ENCODE measurements at places on chromosomes 7 and 10.

DNA sequence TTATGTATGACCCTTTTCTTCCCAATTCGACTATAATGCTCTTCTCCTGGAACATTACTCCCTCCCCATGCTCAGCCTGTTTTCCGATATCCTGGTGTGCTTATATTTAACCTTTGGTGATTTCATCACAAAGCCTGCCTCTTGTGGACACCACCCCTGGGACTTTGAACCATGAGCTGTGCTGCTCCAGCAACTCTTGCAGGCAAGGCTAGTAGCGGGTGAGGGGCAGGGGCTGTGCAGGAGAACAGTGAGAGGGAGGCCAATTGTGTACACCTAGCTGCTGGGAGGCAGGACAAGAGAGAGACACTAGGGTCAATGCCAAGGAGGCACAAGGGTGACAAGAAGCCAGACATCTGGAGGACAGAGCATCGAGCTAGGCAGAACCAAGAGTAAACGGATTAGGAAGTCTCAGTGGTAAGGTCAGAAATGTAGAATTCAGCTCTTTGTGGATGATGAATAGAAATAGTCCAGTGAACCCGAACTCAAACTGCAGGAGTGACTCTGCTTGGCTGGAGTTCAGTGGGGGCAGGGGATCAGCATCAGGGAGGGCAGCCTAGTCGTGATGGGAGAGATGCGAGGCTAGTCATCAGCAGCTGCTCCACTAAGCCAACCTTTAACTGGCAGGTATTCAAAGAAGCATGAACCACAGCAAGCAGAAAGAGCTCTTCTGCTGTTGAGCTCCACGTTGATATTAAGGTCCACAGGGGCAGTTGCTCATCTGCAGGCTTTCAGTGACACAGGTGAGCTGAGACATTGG, 31.0 kb upstream of the MKI67 start:
- no peak for DNase-seq

DNA sequence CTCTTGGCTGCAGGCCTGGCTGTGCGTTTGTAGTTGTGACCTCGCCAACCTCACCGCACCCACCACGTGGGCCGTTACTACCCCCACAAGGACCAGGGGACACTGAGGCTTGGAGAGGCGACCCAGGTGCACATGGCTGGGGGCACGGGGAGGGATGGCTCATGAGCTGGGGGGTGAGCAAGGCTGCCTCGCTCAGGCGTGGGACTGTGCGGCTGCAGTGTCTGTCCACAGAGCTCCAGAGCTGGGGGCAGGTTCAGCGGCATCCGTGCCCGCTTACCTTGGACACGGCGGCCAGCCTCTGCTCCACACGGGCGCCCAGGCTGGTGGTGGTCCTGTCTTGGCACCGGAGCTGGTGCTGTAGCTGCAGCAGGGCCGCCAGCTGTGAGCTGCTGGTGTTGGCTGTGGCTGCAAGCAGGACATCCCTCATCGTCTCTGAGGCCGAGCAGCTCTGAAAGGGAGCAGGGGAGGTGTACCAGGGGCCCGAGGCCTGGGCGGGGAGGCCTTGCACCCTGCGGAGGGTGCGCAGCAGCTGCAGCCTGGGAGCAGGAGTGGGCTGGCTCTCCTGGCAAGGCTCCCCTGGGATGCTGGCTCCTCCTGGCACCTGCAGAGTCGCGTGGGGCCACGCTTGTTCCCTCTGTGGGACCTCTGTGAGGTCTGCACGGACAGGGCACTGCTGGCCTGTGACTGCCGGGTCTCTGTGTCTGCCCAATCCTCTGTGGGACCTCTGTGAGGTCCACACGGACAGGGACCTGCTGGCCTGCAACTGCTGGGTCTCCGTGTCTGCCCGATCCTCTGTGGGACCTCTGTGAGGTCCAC, 60.0 kb upstream of the NKX6-2 start:
- DNase-seq: no peak

- DNase-seq: no peak
Measured at GRCh38 chr10:11014671-11015445, 2.8 kb upstream of the CELF2 start.

GRCh38 chr7:17968791-17969715, 28.8 kb upstream of the SNX13 start:
- no peak for DNase-seq

DNA sequence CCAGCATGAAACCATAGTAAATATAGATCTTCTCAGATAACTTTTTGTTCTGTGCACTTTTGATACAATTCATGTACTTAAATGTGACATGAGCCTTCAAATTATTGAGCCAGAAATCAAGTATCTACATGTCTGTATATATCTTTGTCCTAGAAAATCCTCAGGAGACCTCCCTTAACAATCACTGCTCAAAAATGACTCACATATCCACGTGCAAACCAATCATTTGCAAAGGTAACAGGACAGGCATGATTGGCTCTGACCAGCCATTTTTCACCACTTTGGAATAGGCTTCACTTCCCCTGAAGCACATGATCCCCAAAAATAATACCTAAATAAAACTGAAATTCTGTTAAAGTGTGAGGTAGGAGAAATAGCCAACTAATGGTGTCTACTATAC, 902.5 kb downstream of the PCDH15 start:
- DNase-seq: no peak

- DNase-seq: no peak
Measured at GRCh38 chr7:123929655-123930054, 4.6 kb downstream of the SPAM1 start.

GRCh38 chr7:109479388-109479787, 909.7 kb downstream of the DNAJB9 start:
- DNase-seq: no peak

GRCh38 chr10:69740126-69740525, 61.6 kb upstream of the COL13A1 start:
- DNase-seq: no peak

GRCh38 chr10:106582291-106582690, 582.2 kb downstream of the SORCS1 start:
- DNase-seq: no peak

GRCh38 chr7:46784732-46785131, 797.2 kb downstream of the TNS3 start:
- DNase-seq: no peak

GRCh38 chr7:27745064-27745583, 5.2 kb downstream of the TAX1BP1 start:
- no peak for DNase-seq

DNA sequence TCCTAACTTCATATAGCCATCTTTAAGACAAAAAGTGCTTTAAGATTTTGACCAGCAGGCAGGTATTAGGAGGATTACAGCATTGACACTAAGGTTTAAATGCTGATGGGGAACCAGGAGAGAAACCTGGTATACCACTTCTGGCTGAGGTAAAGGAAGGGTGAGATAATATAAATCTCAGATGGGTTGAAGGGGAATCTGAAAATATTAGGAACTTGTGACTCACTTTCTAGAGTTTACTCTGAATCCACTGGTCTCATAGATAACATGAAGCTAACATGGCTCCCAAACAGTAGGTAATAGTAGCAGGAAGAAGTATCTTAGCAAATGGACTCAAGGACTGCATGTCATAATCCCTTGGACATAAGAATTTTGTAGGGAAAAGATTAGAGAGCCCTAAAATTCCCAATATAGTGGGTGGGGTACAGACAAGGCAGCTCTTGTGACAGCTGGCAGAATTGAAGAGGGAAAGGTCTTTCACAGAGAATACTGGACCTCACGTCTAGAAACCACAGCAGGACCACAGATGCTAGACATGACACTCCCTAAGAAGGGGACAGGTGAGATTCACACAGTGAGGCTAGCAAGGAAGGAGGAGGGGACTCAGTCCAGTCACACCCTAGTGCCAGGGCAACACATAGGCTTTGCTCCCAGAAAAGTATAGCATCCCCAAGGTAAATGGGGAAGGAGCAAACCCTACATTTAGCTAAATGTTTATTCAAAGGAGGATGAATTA, 3.5 kb downstream of the PTTG1IP2 start:
- no peak for DNase-seq

All from stimulated activated naive CD4-positive, alpha-beta T cell treated with Interleukin-2 at 50 U/mL for 16 hours (primary cell).